ENCODE measurements at places on chromosomes 16 and 17.

- peak; percentile 38 for DNase-seq
These were observed at the start of gene SPECC1 for GRCh38 chr17:20009302-20010098. Gene SPECC1 (plus strand): TSS chr17:20009359. CDS start chr17:20096652, 87,293 bp downstream.

DNA sequence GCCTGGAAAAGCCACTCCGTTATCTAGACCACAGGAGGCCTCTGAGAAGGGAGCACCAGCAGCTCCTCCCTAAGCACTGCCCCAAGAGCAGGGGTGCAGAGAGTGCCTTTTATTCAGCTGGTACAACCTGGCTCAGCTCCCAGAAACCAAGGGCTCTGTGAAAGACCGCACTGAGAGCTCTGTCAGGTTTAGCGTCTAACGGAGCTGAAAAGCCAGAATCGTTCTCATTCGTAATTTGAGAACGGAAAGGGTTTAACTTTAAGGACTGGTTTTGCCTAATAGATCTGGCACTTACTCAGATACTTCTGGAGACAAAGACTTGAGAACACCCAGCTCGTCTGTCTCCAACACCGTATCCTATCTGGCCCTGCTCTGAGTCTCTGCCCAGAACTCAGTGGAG, 13.5 kb downstream of the MPG start:
- no peak for DNase-seq

GRCh38 chr16:66366433-66367299, at the start of gene CDH5:
Gene CDH5 (plus strand): TSS chr16:66366691. CDS start chr16:66379338, 12,647 bp downstream.
- no peak for DNase-seq

DNA sequence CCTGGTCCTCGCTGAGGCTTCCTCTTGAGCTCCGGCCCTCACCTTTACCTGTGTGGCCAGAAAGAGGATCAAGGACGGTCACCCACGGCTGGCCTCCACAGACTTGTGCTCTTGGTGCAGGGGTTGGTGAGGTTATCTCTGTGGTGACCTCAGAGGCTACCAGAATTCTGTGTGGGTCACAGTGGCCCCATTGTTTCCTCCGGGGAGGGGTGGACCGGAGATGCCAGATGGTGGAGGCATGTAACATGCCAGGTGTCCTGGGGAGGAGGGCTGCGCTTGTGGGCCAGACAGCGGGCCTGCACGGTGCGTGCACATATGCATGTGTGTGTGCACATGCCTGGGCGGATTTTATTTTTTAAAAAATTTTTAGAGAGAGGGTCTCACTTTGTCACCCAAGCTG, 6.3 kb downstream of the SGCA start:
- no peak for DNase-seq

DNA sequence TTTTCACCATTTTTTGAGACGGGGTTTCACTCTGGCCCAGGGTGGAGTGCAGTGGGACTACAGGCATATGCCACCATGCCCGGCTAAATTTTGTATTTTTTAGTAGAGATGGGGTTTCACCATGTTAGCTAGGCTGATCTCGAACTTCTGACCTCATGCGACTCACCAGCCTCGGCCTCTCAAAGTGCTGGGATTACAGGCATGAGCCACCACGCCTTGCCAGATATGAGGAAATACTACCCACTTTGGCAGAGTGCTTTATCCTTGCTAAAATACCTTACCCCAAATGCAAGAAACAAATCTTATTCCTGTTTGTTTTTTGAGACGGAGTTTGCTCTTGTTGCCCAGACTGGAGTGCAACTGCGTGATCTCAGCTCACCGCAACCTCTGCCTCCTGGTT, 62.9 kb upstream of the MGAT5B start:
- DNase-seq: peak; percentile 63

- no peak for DNase-seq
These were observed 584.0 kb upstream of the CDH8 start for GRCh38 chr16:62620275-62620674.

- no peak for DNase-seq
These were observed 44.9 kb downstream of the SMURF2 start for GRCh38 chr17:64617125-64617780.

DNA sequence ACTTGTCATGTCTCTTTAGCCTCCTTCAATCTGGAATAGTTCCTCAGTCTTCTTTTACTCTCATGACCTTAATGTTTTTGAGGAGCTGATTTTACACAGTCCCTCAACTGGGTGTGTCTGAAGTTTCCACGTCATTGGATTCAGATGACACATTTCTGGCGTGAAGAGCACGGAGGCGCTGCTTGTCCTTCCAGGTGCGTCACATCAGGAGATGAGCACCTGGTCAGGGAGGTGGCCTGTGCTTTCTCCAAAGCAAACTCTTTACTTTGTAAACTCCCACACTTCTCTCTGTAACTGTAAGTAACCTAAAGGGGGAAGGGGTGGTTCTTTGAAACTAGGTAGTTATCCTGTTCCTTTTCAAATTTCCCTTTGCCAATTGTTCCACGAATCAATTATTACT, 52.5 kb upstream of the MNT start:
- DNase-seq: no peak

DNA sequence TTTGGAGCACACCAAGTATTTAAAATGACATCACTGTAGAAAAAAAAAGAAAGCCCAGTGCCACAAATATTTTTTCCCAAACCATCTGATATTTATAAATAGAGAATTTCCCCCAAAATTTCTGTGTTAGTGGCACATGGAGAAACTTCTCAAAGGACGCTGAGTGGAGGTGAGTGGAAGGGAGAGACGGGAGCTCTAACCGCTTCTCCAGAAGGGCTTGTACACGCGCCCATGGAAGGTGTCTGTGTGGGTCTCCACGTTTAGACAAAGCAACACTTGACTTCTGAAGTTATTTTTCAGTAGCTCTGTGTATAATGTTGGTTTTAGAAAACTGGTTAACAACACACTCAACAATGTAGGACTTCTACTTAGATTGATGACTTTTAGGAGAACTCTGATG, 1.0 kb downstream of the MYOCD start:
- DNase-seq: no peak

- peak; percentile 70 for DNase-seq
These were observed at the start of gene RPAIN for GRCh38 chr17:5419959-5420653. Gene RPAIN (plus strand): TSS chr17:5420182. CDS start chr17:5420211, 29 bp downstream.

- no peak for DNase-seq
These were observed 107.2 kb downstream of the PITPNC1 start for GRCh38 chr17:67484261-67484660.

- no peak for DNase-seq
These were observed 22.7 kb downstream of the CYTH1 start for GRCh38 chr17:78759203-78759968.

GRCh38 chr16:14608111-14608566, 21.9 kb downstream of the PARN start:
- DNase-seq: no peak

DNA sequence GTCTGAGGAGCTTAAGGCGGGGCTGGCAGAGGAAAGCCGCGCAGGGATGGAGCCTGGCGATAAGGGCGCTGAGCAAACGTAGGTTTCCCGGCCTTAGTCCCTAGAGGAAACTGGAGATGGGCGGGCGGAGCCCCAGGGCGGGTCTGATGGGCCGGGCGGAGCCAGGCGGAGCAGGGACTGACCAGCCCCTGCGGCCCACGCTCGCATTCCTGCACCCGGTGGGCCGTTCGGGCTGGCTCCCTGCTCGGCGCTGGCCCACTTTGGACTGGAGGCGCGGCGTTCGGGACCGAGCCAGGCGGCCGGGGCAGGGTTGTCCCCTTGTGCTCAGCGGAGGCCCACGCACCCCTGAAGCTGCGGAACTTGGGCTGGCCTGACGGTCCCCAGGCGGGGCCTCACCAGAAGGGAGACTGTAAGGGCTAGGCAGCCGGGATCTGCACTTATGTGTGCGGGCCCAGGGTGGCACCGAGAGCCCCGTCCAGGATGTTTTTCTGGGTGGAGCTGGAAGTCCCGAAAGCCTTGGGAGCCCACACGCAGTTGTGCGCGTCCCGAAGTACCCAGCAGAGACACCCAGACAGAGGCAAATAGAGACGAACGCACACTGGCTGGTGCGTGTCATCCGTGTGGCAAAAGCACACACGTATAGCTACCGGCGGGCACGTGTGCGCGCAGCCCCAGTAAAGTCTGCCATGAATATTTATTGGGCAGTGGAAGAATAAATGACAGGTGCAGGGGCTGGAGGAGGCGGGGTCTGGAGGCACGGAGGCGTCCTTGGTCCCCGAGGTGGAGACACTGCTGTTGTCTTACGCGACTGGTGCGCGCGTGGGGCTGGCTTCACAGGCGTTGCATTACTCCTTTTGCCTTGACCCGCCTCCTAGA, 1.4 kb downstream of the PYDC1 start:
- peak; percentile 33 for DNase-seq

DNA sequence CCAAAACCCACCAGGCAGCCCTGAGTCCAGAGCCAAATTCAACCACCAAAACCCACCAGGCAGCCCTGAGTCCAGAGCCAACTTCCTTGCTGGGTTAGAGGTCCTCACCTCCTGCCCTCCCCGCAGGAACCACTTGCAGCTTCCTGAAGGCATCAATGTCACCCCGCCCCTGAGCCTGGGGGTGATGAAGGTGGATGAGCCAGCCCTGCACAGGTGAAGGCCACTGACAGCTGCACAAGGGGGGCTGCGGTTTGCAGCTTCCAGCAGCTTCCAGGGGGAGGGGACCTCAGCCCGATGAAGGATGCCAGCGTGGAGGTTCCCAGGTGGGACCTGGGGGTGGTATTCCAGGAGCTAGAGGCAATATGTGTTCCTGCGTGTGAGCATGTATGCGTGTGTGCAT, 7.6 kb upstream of the CSNK1D start:
- no peak for DNase-seq

GRCh38 chr16:84884246-84884595, 64.4 kb downstream of the CRISPLD2 start:
- DNase-seq: no peak

DNA sequence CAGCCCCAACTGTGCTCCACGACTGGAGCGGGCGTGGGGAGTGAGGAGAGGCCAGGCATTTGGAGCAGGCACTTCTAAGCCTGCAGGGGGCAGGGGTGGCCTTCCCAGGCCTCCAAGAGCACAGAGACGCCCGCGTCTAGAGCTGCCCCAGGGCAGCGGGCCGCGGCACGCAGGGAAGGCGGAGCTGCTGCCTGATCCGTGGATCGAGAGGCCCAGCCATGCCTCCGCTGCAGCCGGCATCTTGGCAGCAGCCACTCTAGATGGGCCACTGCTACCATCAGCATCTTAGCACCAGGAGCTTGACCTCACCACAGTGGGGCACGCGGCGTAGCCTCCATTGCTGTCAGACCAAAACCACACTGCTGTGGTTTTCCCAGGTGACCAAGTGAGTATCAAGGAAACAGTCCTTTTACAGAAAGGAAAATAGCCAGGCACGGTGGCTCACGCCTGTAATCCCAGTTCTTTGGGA, 20.4 kb upstream of the WDR45B start:
- peak; percentile 69 for DNase-seq

- DNase-seq: no peak
These were observed 38.6 kb downstream of the COX10 start for GRCh38 chr17:14107889-14108288.

DNA sequence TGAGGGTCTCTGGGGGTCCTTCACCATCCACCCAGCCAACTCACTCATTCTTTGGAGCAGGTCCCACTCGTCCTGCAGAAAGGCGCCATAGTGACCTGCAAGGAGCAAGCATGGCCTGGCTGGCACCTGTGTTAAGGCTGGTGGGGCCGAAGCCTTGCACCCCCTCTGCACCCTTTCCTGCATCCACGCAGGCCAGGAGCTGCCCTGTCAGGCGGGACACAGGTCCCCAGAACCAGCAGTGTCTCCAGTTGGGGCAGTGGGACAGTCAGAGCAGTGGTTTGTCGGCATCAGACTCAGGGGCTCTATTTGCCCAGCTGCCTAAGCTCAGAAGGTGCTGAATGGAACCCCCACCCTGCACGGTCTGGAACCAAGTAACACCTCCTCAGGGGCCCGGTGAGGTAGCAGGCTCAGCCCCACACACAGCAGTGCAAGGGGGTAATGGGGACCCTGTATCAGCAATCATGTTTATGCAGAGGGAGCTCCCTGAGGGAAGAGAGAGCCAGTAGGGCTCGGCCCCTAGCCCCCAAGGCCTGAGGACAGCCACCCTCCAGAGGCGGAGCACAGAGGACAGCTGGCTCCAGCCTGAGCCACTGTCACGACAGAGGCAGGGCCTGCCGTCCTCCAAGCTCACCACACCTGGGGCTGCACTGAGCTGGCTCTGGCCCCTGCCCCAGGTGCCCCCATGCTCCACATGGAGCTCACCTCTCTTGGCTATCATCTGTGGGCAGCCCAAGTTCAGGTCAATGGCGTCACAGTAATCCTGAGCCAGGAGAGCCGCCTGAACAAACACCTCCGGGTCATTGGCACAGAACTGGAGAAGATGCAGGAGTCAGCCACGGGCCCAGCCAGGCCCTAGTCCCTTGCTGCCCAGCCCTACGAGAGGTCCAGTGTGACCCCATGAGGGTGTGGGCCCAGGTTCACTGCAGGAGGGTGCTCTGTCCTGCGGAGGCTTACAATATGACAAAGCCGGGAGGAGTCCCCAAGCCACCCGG, 1.9 kb downstream of the DUS1L start:
- DNase-seq: no peak

GRCh38 chr17:47286198-47286914, 32.7 kb downstream of the ITGB3 start:
- peak; percentile 52 for DNase-seq

GRCh38 chr16:10897134-10897533, 20.1 kb downstream of the CIITA start:
- DNase-seq: no peak

GRCh38 chr17:49670641-49671040, 7.3 kb downstream of the SPOP start:
- DNase-seq: peak; percentile 63

DNA sequence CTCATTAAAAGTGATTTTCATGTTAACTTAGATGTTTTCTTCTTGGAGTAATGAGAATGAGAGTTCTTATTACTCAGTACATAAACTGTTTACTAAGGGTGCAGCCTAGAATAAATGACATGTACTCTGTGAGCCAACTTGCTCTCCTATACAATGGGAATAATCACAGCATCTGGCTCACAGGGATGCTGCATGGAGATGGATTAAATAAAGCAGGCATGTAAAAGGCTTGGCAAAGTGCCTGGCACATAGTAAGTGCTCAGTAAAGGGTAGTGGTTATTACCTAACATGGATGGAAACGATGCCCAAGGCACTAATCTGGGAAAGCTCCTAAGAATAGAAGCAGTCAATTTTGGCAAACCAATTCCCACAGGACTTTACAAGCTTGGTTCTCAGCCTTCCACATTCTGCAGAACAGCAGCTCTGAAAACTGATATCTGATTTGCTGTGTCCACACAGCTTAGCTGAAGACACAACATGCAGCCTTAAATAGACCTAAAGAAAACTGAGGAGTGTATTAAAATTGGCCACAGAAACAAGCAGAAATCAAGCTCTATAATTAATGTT, 176.1 kb downstream of the ABCC12 start:
- no peak for DNase-seq

DNA sequence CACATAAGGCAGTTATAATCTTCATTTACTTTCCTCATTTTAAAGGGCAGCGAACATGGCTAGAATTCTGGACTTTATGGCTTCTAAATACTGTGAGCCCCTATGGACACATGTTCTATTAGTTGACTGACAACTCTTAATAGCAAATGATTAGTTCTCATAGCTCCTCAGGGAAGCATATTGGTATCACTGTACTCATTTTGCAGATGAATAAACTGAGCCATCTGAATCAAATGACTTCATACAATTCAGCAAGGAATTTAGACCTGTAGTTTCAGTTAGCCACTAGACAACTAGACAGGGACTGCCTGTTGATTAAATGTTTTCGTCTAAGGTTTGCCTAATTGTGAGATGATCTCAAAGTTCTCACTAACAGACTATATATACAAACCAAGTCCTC, 9.7 kb downstream of the TOB1 start:
- DNase-seq: no peak

- DNase-seq: no peak
These were observed 51.8 kb downstream of the TNRC6A start for GRCh38 chr16:24781256-24781655.
